Stimulated activated effector memory CD8-positive, alpha-beta T cell treated with anti-CD3 and anti-CD28 coated beads, Interleukin-12 subunit alpha, Interleukin-12 subunit beta, amount 100 ng/mL, for 72 hours (primary cell): ENCODE measurements at places on chromosomes 3 and 15.

DNA sequence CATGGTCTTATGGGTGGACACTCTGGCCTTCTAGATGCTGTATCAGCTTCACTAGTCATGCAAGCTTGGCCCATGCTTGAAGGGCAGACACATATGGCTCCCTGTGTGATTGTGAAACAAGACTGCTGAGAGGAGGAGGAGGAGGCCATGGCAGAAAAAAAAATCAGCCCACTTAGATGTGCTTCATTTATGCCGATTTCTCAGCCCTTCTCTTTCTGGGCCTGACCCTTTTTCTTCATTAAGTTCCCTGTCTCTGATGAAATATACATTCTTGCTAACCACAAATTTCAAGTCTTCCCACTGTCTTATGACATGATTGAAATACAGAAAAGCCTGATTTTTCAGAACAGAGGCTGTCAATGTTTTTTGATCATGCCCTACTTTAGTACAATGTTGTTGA lies 213.0 kb upstream of the FEZF2 start:
- DNase-seq, result no peak

GRCh38 chr3:445960-446359 lies 249.4 kb downstream of the CHL1 start:
- no peak for DNase-seq

GRCh38 chr3:60081381-60082095 lies 1031.7 kb upstream of the CFAP20DC start:
- no peak for DNase-seq

DNA sequence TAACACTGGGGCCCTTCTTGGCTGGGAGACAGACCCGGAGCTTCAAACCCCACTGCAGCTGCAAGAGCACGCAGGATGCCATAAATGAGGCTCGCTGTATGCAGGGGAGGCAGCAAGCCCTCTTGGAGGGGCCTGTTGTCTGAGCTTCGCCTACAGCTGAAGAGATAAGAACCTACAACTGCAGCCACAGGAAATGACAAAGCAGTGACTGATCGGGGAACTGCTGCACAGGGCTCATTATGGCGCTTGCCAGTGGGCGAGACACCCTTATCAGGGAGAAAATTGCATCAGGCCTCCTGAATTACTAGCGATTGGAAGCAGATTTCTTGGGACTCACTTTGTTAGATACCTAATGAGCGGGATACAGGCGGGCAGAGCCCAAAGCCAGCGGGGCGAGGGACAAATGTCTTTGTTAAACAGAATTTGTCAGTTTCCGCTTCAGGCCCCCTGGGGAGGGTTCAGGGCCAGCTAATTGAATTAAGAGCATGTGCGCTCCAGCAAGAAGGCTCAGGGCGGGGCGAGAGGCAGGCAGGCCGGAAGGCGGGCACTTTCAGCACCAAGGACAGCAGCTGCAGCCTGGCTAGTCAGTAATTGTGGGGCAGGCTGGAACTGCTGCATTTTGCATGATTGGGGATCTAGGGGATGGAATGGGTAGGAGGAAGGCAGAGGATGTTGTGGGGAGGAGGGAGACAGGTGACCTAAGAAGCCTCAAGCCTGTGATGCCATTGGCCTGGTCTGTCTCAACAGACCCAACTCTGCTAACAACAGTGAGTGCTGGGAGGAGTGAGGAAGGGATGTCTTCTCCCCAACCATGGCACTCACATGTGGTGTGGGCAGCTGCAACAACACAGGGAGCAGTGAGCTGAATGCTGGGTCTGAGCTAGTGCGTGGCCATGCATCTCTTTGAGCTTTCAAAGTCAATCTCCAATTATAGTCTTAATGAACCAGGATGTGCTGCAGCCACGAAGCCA lies 55.3 kb downstream of the CCDC33 start:
- peak; percentile 64 for DNase-seq

- DNase-seq, result no peak
Measured at GRCh38 chr15:48695827-48696573, 50.5 kb upstream of the FBN1 start.

- no peak for DNase-seq
Measured at GRCh38 chr15:99090938-99091337, 13.9 kb upstream of the SYNM start.

GRCh38 chr3:117938974-117939373 lies 1095.7 kb downstream of the IGSF11 start:
- no peak for DNase-seq

DNA sequence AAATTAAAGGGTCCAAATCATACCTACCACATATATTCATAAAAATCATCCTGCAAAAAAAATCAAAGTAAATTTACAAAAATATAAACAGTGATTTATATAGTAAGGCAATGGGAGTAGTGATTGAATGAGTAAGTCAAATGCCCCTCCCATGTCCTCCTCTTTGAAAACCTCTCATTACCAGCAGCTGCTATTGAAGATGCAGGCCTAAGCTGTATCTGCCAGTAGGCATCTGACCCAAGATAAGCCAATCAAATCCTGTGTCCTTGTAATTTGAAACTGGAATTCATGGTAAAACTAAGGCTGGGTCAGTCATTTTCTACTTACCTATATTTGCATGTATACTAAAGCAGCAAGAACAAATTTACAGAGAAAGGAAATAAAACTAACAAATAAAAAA lies 60.4 kb upstream of the POU1F1 start:
- no peak for DNase-seq

- no peak for DNase-seq
Measured at GRCh38 chr15:58392611-58393161, 39.1 kb upstream of the LIPC start.

DNA sequence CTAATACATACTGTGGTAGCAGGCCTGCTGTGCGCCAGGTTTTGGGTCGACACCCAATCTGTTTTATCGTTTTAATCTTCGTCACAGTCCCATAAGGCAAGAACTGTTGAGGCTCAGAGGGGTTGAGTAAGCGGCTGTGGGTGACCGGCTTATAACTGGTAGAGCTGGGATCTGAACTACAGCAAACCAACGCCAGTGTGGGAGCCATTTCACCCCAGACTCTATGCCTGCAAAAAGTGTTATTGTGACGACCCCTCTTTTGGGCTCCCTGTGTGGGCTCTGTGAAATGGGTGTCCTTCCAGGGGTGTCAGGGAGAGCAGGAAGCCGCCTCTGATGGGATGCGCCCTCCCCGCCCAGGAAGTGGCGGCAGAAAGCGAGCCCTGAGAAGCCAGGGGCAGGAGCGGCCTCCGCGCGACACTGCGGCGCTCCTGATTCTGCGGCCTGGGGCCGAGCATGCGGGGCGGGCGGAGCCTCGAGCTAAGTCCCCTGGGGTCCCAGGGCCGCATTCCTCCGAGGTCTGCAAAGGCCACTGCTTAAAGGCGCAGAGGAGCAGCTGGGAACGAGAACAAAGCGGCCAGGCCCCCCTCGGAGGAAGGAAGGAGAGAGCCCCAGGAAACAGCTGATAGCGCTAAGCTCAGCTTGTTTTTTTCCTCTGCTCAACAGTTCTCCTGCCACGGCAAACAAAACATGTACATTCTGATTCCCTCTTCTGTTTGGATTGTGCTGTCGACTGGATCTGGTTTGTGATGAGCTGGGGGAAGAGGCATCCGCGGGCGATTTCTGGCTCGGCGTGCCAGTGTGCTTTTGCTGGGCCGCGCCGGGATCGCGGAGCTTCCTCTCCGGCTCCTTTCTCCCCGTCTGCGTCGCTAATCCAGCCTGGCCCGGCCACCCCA lies 33.9 kb downstream of the GRK7 start:
- peak; percentile 72 for DNase-seq

GRCh38 chr15:31522028-31522427 lies 195.4 kb downstream of the KLF13 start:
- DNase-seq, result no peak

DNA sequence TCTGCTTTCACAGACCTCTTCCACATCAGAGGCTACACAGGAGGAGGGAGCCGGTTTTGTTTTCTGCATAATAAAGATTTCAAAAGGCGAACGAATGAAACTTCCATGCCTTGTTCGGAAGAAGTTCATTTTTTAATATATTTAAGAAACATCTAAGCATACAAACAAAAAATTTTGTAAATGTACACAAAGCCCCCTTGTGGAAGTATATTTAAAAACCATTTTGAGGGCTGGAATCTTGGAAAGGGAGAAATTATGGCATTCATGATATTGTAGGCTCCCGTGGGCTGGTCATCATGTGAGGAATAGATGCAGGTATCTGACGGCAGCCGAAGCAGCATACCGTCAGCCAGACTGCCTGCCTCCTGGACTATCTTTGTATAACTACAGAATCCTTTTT lies 90.4 kb downstream of the MECOM start:
- no peak for DNase-seq

- DNase-seq, result no peak
Measured at GRCh38 chr3:172666181-172666872, 44.5 kb downstream of the NCEH1 start.

- no peak for DNase-seq
Measured at GRCh38 chr3:108017587-108017986, 73.2 kb downstream of the CD47 start.

- DNase-seq, result no peak
Measured at GRCh38 chr3:143951351-143951971, 20.2 kb upstream of the DIPK2A start.

GRCh38 chr3:152389316-152389934 lies 120.7 kb downstream of the MBNL1 start:
- DNase-seq, result no peak
